ENCODE measurements at places on chromosomes 2 and 18. TPM values are rescaled to one million over a fixed set of nuclear protein-coding genes. Genes with fewer than 3 reads are reported as not detected.

- H3K4me1 ChIP-seq, result no peaks in the 10 kb centered on the region
- H3K27ac ChIP-seq, result no peak overlapping the region
- H3K27me3 ChIP-seq, result no peaks in the 10 kb centered on the region
- no peaks in the 10 kb centered on the region for H3K36me3 ChIP-seq
These were observed 59.5 kb downstream of the TTN start for GRCh38 chr2:178747767-178748166.

DNA sequence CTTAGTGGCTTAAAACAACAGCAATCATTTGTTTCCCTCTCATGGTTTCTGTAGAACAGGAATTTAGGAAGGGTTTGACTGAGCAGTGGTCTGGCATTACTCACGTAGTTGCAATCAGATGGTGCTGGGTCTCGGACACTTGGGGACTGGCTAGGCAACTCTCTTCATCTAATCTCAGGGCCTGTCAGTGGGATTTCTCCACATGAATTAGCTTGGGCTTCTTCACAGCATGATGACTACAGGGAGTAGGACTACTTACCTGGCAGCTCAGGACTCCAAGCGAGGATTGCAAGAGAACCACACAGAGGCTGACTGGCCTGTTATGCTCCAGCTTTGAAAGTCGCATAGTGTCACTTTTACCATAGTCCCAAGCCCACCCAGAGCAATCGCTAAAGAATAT, 125.1 kb downstream of the TTC27 start:
- DNase-seq, result no peak
- H3K4me3 ChIP-seq, result no peak overlapping the region
- no peaks in the 10 kb centered on the region for H3K4me1 ChIP-seq
- no peaks in the 10 kb centered on the region for H3K27me3 ChIP-seq

Gene UGT1A10
- total RNA-seq, result not detected

Gene CCDC148
- 11.1 TPM for total RNA-seq

GRCh38 chr2:197011801-197012641, 85.5 kb upstream of the PGAP1 start:
- H3K4me1 ChIP-seq, result peaks cover 8% of the 10 kb centered on the region
- no peaks in the 10 kb centered on the region for H3K27me3 ChIP-seq
- DNase-seq, result peak; percentile 84
- H3K4me3 ChIP-seq, result no peak overlapping the region

Gene CXCR4
- total RNA-seq, result 19.2 TPM

Data from spinal cord (tissue), 10 donors.